ENCODE measurements at places on chromosomes 16 and 17. TPM values are rescaled to one million over a fixed set of nuclear protein-coding genes. Genes with fewer than 3 reads are reported as not detected.

GRCh38 chr17:80873307-80873951 is 118.2 kb upstream of the CHMP6 start:
- no peak for DNase-seq

RASL10B gene
- 3.2 TPM for polyA plus RNA-seq

DNA sequence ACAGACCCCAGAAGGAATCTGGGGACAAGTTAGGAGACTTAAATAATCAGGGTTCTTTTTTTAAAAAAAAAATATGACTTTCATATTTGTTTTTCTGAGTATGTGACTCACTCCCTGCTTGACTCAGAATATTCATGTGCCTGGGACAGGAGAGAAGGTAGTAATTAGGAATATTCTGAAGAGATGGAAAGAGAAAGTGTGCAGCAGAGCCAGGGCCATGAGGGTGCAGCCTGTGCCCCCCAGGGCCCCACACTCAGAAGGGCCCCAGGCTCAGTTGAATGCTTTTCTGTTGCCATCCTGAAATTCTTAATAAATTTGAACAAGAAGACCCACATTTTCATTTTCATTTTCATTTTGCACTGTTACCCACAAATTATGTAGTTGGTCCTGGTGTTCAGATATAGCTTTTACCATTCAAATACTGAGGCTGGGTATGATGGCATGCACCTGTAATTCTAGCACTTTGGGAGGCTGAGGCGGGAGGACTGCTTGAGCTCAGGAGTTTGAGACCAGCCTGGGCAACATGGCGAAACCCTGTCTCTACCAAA is 11.5 kb upstream of the LONP2 start:
- DNase-seq: no peak

TP53TG3B gene
- polyA plus RNA-seq: not detected

- DNase-seq: no peak
Observed at GRCh38 chr17:46940692-46941404, 17.9 kb downstream of the GOSR2 start.

DNA sequence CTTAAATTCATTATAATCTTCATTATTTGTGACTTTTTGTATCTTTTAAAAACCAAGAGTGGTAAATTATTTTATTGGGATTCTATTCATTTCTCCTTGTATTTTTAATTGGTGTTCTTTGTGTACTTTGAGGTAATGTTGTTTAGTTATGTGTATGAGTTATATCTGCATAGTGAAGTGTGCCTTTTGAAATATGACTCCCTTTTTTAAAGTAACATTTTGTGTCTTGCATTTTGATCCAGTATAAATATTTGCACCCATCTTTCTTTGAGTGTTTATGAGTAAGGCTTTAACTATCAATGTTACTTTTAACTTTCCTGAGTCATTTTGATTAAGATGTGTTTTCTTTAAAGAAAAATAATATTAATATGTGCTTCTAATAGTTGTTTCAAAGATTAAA is 90.0 kb upstream of the MYOCD start:
- DNase-seq: no peak

- no peak for DNase-seq
Observed at GRCh38 chr17:45298546-45299285, 18.1 kb downstream of the MAP3K14 start.

DNA sequence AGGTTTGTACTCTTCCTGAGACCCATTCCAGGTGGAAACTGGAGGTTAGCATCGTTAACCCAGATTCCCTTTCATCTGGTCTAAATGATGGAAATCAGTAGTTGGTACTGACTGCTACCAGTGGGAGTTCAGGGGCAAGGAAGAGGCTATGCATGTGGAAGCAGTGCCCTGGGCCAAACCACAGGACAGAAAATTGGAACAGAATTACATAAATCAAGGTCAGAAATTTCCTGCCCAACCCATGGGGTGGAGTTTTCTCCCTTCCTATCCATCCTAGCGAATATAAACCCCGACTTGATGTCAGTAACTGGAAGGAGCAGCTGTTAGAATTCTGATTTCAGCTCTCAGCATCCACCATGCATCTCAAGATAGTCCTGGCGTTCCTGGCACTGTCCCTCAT is at the start of gene AOC2:
TSS of gene AOC2 (plus strand) at position 310 of the 400 bp plus-strand sequence. CDS start at position 357, 47 bp downstream.
- no peak for DNase-seq

GRCh38 chr16:1541293-1542165 is 8.1 kb downstream of the TMEM204 start:
- DNase-seq: no peak

MSLN gene
- polyA plus RNA-seq: 0.67 TPM

- DNase-seq: no peak
Observed at GRCh38 chr16:72848028-72848400, 199.9 kb downstream of the ZFHX3 start.

GRCh38 chr17:43140396-43141332 is 15.5 kb upstream of the BRCA1 start:
- DNase-seq: no peak

DNA sequence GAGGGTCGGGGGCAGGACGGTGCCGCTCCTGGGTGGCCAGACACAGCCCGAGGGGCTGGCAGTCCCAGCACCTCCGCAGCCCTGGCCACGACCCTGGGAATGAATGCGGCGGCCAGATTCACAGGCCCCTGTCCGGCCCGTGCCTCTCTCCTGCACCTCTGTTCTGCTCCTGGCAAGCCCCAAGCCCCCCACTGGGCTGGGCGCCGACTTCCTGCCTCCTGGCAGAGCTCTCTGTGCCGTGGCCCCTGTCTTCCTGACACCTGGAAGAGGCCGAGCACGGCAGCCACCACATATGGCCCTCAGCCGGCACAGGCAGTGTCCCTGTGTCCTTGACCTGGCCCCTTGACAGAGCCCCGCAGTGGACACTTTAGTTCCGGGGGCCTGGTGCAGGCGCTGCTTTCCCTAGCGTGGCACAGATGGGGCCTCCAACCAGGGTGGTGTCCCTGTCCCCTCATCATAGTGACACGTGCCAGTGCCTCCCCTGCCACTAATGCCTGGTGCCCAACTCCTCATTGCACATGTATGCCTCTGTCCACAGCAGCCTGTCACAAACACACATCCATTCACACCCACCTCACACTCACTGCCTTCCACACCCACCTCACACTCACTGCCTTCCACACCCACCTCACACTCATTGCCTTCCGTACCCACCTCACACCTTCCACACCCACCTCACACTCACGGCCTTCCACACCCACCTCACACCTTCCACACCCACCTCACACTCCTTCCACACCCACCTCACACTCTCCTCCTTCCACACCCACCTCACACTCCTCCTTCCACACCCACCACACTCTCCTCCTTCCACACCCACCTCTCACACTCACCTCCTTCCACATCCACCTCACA is 110.6 kb upstream of the PLCG2 start:
- DNase-seq: no peak

DHODH gene
- 2.7 TPM for polyA plus RNA-seq

GRCh38 chr16:20916942-20917341 is 16.4 kb downstream of the LYRM1 start:
- no peak for DNase-seq

DNA sequence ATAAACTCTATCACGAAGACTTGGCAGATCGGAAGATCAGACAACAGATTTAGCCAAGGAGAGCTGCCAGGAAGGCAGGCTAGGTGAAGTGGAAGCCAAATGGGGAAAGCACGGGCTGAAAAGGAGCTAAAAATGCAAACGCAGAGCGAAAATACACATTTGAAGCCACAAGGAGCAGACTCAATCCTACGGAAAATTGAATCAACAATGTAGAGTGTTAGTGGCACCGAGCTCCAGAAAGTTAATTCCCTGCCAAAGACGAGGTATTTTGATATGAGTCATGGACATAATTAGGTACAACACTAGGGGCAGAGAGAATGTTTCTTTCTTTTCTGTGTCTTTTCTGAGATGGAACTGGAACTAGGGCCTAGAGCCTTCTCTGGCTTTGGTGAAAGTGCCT is 20.7 kb downstream of the GSG1L start:
- DNase-seq: no peak

DNA sequence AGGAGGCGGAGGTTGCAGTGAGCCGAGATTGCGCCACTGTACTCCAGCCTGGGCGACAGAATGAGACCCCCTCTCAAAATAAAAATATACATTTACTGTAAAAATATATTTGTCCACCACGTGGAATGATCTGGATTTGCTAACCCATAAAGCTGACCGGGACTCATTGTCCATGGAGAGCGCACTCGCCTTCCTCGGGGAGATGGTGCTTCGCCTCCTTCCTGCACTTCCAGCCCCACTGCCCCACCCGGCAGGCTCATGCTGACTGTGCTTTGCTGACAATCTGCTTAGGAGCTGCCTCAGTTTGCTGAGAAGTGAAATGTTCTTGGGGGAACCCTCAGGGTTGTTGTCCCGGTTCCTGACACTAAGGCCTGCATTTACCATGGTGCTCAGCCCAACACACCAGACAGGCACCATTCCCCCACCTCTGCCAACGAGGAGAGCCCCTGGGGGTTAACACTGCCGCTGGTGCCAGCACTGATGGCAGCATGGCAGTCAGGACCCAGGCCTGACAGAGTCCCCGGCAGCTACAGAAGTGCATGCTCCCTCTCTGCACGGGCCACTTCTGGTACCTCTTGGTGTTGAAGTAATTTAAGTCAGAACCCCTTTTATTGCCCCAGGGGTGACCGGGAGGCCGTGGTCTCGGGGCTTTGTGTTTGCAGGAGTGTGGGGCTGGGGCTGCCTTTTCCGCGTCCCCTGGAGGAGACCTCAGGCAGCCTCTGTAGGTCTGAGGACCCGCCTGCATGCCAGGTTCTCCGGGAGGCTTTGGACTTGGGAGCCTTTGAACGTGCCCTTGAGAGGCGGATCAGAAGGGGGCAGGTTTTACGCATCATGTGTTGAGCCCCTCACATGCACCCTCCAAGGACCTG is 2.5 kb downstream of the NUBP2 start:
- DNase-seq: no peak

DNA sequence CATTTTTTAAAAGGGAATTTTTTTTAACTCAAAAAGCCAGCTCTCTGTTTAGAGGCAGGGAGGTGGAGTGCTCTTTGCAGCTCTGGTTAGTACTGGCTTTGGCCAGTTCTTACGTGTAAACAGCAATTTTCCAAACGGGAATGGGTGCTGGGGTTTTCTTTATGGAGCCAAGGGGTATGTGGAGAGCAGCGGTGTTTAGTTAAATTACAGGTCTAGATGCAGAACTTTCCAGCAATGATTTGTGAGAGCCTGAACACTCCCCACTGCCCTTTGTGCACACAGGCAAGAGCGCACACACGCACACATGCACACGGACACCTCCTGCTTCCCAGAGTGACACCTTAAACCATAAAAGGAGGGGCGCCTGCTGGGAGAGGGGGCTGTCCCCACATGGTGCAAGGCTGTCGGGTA is 140.2 kb downstream of the MSI2 start:
- DNase-seq: no peak

- no peak for DNase-seq
Observed at GRCh38 chr16:87160234-87160636, 157.0 kb downstream of the C16orf95 start.

DNA sequence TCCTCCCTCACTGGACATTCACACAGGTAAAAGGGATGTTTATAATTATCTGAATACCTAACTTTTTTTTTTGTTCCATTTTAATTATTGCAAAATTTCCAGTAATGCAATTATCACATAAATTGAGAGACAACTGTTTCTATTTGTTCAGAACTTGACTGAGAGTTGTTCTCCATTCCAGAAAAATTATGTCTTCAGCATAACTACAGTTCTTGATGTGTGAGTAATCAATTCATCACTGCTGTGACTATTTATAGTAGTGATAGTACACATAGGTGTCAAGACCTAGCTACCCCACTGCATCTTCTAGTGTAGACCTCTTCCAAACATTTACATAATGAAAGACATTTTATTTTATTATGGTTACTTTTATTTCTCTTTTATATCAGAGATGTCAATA is 5.8 kb upstream of the TNRC6A start:
- no peak for DNase-seq

DNA sequence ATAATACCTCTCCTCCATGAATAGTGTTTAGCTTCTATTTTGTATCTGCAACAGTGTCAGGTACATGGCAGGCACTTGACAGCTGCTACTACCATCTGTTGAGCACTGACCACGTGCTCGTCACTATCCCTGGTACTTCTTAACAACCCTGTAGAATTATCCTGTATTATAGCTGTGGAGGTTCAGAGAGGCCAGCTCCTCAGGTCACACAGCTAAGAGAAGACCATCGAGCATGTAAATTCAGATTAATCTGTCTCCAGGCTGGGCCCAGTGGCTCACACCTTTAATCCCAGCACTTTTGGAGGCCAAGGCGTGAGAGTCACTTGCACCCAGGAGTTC is 26.3 kb downstream of the WSB1 start:
- DNase-seq: no peak

DNA sequence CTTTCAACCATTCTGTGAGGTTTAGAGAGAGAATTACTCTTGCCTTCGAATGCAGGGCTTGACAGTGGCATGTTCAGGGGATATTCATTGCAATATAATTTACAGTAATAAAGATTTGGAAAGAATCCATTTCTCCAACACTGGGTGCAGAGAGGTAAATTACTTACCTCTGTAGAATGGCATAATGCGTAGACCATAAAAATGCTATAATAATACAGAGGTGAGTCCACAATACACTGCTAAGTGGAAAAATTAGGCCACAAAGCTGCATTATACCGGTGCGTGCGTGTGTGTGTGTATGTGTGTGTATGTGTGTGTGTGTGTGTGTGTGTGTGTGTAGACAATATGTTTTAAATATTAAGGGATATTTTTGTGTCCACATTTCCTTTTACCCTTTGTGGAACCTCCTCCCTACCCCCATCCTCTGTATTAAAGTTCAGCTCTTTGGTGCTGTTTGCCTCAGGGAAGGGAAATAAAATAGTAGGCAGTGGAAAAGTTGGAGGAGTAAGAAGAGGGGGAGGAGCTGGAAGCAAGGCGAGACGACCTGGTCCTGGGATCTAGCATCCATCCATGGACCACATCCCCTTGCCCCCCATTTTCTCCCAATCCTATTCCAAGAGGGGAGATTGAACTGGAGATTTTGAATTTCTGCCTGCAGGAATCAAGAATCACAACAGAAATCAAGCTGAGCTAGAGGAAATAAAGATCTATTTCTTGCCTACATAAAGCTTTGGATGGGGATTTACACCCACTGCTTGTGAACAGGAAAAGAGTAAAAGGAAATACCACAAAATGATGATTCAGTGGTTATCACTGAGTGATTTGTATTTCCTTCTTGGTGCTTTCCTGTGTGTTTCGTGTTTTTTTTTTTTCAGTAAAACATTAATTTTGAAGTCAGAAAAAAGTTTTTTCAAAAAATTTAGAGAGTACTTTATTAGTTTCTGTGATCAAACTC is 124.8 kb downstream of the RGS9 start:
- DNase-seq: no peak

DNA sequence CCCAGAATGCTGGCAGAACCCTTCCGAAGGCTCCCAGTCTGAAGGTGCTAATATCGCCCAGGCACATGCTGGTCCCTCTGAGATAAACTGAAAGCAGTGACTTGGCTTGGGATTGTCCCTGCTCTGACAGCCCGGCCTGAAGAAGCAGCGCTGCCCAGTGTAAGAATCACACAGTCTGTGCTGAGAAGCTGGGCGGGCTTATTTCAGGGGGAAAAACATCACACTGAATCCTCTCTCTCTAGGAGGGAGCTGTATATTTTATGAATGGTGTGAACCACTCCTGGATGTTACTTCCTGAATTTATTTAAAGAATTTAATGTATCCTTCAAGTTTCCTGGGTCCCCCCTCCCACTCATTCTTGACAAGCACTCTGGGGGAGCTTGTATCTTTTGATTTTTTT is 36.3 kb downstream of the GAS7 start:
- DNase-seq: no peak
